GM06990 (cell line): ENCODE measurements at places on chromosomes 2 and 18.

DNA sequence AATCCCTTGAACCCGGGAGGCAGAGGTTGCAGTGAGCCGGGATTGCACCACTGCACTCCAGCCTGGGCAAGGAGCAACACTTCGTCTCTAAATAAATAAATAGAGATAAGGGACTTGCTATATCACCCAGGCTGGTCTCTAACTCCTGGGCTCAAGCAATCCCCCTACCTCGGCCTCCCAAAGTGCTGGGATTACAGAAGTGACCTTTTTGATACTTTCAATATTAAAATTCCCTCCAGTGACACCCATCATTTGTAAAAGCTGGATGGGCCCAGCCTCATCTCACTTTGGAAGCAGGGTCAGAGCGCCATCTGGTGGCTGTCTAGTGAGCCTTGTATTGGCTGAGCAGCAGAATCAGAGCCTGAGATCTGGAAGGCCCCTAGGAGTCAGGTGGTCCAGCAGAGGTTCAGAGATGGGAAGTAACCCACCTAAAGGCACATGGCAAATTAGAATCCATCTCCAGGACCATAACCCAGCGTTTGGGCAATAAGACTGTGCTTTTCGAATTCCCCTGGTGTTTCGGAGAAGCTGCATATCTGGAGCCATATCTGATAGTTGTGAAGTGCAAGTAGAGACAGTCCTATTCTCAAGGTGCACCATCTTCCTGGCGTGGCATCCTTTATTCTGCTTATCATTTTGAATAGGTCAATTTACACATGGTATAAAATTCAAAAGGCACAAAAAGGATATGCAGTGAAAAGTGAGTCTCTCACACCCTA, 18.3 kb upstream of the SLC35F6 start:
- no peak for DNase-seq

- no peak for DNase-seq
Observed at GRCh38 chr2:127763776-127764175, 47.2 kb downstream of the WDR33 start.

DNA sequence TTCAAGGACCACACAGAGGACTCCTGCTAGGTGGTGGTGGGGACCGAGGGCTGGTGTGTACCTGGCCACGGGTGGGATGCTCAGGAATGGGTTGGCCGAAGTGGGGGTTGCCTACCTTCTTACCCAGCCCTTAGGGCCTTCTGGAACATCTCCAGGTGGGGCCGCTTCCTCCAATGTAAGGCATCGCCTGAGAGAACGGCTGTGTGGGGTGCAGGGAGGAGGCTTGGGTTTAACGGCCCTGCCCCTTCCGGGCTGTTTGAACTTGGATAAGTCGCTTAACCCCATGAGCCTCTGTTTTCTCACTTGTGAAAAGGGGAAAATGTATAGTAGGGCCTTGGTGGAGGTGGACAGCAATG, 35.0 kb downstream of the EMILIN2 start:
- no peak for DNase-seq

GRCh38 chr2:179250095-179250494, 14.5 kb downstream of the SESTD1 start:
- DNase-seq, result no peak

DNA sequence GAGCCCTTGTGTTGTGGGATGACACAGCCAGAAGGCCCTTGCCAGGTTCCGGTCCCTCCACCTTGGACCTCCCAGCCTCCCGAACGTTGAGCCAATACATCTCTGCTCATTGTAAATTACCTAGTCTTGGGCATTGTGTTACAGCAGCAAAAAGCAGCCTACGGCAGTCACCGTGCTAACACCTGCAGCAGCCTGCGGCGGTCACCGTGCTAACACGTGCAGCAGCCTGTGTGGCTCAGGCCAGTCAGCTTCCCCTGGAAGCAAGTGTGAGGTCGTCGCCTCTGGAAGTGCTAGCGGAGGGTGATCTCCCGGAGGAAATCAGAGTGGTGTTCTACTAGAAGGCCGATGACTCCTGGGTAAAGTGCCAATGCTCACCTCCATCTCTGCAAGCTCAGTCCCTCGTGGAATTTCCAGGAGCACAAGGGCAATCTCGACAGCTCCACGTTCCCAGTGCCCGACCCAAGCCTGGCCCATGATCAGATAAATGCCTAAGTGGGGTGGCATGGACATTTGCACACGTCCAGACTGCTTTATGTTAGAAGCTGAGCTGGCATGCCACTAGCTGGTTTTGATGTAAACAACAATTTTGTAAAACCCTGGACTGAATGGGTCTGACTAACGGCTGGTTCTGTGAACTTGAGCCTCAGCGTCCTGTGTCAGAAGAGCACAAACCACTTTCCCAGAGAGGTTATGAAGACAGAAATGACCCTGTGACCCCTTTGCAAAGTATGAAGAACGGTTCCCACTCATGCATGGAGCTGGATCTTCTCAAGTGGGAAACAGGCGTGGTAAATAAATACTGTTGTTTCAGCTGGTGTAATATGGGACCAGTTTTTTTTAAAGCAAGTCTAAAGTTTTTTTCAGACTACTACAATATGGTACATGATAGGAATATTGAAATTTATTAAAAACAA, 11.4 kb upstream of the CNDP1 start:
- DNase-seq, result no peak

GRCh38 chr2:240353944-240354343, 81.5 kb upstream of the GPC1 start:
- DNase-seq, result no peak

DNA sequence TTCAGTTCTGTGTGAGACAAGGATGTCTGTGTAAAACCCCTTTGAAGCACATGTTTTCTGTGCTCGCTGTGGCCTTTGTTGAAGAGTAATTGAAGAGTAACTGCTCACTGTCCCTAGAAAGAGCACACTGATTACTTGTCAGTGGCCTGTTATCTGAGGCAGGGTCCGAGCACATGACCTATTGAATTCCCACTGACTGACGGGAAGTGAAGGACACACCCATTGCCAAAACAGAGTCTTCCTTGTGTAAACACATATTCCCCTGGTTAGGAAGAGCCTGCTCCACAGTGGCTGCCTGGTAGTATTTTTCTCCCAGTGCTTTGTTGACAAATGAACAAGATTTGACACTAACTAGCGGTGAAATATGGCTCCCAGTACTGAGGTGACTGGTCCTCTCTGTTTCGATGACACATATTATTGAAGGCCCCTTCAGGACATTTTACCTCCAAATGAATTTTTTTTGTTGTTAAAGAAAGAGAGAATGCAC, 148.5 kb upstream of the GYPC start:
- no peak for DNase-seq

DNA sequence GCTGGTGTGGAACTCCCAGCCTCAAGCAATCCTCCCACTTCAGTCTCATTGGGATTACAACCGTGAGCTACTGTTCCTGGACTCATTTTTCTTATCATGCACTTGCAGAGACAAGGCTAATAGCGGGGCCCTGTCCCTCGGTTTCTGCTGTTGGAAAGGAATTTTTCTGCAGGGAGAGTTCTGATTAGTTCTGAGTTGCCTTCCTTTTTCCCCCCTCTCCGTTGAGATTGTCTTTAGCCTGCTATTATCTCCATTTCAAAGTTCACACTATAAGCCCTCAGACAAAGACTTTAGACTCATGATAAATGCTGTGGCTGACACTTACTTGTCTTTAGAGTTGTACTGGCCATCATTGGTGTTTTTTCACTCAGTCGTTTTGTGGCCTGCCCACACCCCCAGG, 97.2 kb downstream of the NCOA1 start:
- DNase-seq, result no peak

GRCh38 chr2:116057538-116057937, 1615.1 kb downstream of the DPP10 start:
- no peak for DNase-seq

GRCh38 chr18:62437235-62438017, 85.4 kb upstream of the ZCCHC2 start:
- DNase-seq, result no peak

DNA sequence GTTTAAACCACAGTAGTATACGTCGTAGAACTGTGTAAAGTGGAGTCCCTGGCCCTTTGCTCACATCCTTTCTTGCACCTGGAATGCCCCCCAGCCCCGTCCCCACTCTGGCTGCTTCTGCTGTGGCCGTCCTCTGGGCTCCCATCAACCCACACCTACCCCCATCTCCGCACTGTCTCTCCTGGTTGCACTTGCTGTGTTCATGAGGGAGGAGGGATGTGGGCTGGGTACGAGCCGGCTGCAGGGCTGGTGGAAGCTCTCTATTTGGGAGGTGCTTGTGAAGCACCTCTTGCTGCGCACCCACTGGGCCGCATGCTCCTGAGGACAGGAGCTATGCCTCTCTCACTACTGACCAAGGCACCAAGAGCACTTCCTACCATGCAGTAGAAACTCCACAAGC, 5.1 kb downstream of the OR6B3 start:
- DNase-seq, result no peak

DNA sequence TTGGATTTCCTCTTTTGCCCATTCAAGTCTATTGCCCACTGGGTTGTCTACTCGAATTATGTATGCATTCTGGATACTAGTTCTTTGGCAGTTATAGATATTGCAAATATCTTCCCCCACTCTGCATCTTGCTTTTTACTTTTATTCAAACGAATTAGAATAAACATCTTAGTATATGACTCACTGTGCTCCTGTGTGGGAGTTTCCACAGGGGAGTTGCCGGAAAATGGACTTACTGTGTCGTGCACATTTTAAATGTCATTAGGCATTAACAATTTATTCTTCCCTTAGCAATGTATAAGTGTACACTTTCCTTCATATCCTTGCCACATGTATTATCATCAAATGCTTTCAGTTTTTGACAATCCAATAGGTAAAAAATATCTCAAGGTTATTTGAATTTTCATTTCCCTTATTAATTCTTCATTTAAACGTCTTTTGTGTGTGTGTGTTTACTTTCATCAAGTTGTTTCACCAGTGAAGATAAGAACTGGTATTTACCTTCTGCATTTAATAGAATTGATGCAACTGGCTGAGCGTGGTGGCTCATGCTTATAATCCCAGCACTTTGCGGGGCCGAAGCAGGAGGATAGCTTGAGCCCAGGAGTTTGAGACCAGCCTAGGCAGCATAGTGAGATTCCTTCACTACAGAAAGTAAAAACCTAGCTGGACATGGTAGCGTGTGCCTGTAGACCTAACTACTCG, 4.6 kb upstream of the UGT1A5 start:
- DNase-seq, result no peak

- DNase-seq, result no peak
Observed at GRCh38 chr2:72744049-72744448, 81.8 kb downstream of the EXOC6B start.

GRCh38 chr2:171404261-171404660, 29.5 kb downstream of the METTL8 start:
- DNase-seq, result no peak

- no peak for DNase-seq
Observed at GRCh38 chr2:170377500-170378207, 199.7 kb downstream of the MYO3B start.

DNA sequence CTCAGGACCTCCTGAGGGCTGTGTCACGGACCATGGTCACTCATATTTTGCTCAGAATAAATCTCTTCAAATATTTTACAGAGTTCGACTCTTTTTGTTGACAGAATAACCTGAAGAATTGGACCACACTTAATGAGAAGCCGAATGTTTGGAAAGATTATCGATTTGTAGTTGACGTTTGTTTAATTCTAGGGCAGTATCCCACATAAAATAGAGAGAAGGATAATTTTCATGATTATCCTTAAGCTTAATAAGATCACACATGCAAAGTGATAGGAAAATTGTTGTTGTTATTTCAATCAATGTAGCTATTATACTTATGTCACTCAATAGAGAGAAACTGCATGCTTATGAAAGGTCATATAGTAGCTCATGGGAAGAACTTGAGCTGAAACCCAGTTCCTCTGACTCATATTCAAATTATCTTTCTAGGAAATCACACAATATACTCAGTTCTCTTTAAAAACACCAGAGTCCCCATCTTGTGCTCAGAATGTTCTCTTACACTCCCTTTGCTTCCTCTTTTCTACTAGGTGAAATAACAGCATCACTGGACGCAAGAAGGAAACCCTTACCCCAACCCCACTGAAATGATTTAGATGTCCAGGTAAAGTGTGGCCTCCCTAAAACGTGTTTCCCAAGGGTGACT, 982.1 kb downstream of the TSN start:
- DNase-seq, result peak; percentile 51

- DNase-seq, result no peak
Observed at GRCh38 chr18:22567794-22568193, 150.1 kb upstream of the CTAGE1 start.

DNA sequence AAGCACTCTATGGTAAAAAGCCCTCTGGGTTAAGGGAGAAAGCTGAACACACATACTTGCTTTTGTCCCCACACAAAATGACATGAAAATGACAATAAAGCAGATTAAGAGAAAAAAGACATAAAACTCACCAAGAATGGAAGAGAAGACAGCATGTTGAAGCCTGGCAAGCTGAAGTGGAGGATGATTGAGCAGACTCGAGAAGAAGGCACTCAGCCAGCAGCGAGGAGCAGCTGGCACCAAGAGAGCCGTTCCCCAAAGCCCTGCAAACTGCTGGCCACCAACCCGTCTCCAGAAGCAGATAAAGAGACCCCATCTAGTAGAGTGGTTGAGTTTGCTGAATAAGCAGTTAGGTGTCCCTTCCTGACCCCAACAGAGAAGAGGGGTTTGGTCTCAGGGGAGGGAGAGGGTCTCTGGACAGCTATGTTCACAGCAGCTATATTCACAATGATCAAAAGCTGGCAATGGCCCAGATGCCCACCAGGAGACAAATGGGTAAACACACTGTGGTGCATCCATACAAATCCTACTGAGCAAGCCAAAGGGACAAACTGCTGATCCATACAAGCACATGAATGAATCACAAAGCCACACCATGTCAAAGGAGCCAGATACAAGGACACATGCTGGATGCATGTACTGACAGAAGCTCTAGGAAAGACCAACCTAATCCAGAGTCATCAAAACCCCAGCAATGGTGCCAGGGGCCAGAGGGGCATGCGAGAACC, 36.9 kb downstream of the FAM168B start:
- no peak for DNase-seq

GRCh38 chr2:97737421-97738178, 24.2 kb downstream of the ZAP70 start:
- no peak for DNase-seq

- DNase-seq, result no peak
Observed at GRCh38 chr2:86413296-86414094, 27.7 kb upstream of the KDM3A start.

DNA sequence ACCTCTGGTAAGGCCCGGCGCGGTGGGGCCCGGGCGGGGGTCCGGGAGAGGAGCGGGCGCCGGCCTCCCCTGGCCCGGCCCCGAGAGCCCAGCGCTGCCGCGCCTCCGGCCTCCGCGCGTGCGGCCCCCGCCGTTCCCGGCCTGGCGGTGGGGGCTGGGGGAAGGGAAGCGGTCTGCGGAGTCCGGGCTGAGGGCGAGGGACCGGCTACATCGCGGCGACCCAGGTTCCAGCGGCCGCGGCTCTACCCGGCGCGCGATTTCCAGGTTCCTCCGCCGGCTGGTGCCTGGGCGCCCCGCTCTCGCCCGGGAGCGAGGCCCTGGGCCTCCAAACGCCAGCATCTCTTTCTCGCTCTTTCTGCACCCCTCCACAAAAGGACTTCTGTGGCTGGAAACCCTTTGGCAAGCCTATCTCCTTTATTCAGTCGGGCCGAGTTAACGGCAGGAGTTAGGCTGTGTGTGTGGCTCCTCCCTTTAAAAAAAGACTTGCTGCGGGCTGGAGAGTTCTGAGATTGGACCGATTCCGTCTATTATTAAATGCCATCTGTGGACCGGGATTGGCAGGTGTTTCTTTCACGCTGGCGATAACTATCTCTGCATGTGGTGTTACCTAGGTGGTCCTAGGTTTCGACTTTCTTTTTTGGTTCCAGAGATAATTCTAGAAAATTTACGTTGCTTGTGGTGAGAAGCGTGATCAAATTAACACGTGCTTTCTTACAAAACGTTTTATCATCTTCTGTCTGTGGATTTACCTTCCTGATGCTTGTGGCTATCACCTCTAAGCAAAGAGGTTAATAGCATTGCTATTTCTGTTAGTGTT, 592 bp downstream of the ME2 start:
- DNase-seq, result peak; percentile 70
